ENCODE measurements at places on chromosomes 5 and 9. TPM values are rescaled to one million over a fixed set of nuclear protein-coding genes. Genes with fewer than 3 reads are reported as not detected.

- no peak for DNase-seq
Measured at GRCh38 chr5:139822553-139823425, 27.2 kb downstream of the PSD2 start.

- DNase-seq: no peak
Measured at GRCh38 chr9:13865869-13866268, 448.1 kb downstream of the NFIB start.

DNA sequence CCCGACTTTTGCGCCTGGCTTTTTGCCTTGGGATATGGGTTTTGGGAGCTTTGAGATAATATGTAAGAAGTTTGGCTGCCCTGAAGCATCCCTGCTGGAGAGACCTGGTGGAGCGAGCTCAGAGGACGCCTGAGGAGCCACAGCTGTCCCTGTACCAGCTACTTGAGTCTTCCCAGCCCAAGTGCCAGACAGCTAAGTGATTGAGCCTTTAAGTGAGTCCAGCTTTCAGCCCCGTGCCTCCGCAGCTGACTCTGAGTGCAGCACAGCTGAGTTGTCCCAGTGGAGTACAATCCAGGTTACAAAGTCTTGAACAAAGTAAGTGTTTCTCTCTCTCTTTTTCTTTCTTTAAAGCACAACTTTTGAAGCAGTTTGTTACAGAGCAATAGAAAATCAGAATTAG is 203.8 kb upstream of the DAP start:
- no peak for DNase-seq

- DNase-seq: no peak
Measured at GRCh38 chr5:123174916-123175481, 86.0 kb downstream of the PRDM6 start.

- DNase-seq: no peak
Measured at GRCh38 chr5:74161170-74161569, 479.4 kb downstream of the ENC1 start.

DNA sequence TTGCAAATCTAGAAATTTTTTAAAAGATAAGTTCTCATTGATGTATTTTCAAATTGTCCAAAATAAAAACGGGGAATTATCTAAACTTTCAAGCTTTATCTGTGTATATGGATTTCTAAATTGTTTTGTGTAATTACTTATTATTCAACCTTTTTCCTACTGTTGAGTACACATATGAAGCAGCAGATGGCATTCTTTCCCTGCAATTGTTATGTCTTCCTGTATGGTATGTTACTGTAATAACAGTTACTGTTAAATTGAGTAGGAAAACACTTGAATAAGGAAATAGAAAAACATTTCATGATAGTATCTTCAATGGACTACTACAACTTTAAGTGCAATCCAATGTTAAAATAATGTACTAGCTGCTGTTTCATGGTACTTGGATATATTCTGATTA is 124.8 kb downstream of the RANBP17 start:
- no peak for DNase-seq

DNA sequence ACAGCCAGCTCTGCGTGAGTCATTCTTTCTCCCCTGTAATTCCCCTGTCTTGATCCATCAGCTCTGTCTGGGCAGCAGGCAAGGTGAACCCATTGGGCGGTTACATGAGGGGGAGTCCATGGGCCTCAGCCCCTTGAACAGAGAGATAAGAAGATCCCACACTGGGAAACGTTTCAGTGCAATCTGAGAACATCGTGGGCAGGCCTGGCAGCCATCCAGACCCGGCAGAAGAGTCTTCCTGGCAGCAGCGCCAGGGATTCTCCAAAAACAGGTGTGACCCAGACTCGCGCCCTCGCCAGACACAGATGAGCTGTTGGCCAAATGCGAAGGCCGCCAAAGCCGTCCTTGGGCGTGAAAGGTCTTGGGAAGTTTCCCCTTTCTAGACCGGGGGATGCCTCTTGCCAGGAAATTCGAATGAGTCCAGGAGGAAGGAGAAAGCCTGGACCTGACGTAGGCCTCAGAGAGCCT is 6.4 kb upstream of the SLC12A7 start:
- no peak for DNase-seq

The PROB1 gene
- 3.3 TPM for total RNA-seq

The CRHBP gene
- total RNA-seq: 0.27 TPM

DNA sequence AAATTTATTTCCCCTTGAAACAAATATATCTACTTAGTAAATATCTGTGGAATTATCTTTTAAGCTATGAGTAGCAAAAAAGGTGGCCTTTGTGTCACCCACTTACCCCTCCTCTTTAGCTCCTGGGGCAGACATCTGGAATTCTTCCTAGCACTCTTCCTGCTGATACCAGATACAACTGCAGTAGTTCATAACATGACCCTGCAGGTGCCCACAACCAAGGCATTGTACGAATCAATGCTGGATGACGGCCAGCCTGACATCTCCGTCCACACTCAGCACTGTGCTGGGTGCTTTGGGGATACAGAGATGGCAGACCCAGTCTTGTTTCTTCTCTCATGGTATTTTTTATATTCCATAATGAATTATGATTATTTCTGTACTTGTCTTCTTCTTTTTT is 152.3 kb downstream of the GOLPH3 start:
- DNase-seq: no peak

The SPACA9 gene
- 3.5 TPM for total RNA-seq
